NCI-H1105 (cell line): ENCODE measurements at places on chromosomes 1 and 21.

GRCh38 chr21:42374864-42375499 is 8.6 kb upstream of the TFF1 start:
- DNase-seq, result no peak

- DNase-seq, result no peak
Measured at GRCh38 chr1:121566346-121566745, 381.6 kb downstream of the SRGAP2C start.

- no peak for DNase-seq
Measured at GRCh38 chr1:234987415-234988154, 141.1 kb downstream of the TOMM20 start.

DNA sequence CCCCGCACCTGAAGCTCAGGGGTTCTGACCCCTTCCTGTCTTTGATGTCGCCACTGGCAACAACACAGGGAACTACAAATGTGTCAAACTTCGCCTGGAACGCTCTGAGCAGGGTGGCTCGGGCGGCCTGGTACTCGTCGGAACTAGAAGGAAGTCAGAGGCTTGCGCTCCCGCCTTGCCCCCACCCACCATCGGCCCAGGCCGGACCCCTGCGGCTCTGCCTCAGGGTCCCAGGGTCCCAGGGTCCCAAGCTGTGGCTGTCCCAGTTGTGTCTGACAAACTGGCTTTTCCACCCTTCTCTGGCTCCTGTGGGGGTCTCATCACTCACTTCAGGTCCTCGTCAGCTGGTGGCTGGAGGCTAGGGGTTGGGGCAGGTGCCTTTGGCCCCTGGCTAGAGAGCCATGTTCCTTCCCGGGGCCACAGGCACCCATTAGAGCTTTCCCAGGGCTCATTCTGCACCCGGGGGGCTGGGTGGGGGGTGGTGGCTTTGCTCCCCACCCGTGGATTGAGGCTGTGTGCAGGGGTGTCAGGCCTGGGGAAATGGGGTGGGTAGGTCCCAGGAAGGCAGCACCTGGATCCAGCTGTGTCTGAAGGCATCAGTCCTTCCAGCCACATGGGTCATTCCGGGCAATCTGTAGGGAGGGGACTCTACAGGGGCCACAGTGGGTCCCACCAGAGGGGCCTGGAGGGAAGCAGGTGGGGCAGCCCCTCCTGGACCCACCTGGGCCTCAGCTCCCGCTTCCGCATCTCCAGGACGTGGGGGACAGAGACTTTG is 8.0 kb upstream of the TMEM52 start:
- DNase-seq, result no peak

DNA sequence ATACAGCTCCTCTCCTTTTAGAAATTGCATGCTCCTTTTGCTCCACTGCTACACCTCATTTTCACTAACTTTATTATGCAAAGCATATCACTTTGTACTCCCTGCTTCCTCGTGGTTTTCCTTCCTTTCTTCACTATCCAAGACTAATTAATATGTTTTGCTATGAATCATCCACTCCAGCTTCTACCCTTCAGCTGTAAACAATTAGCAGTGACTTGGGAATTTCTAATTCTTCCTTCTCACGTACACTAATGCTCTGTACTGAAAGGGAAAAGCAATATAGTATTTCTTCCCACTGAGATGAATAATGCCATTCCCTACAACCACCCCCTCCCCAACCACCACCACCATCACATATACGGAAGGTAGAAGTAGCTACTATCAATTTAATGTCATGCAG is 1917.0 kb downstream of the MRPL39 start:
- peak; percentile 31 for DNase-seq

DNA sequence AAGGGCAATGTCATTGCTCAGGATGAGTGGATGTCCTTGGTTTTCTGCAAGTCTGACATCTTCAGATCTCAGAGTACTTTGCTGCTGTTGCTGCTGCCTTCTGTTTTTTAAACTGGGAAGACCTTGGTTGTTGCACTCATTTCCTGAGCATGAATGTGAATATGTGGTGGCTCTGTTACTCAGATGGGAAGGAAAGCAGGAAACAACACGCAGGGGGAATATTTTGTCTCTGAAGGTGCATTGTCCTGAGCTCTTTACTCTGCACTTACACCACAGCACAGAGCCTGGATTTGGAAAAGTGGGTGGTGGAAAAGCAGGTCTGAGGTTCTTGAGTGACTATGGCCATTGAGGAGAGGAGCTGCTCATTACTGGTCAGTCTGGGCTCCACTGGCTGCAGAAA is 36.3 kb downstream of the PTGFRN start:
- no peak for DNase-seq

DNA sequence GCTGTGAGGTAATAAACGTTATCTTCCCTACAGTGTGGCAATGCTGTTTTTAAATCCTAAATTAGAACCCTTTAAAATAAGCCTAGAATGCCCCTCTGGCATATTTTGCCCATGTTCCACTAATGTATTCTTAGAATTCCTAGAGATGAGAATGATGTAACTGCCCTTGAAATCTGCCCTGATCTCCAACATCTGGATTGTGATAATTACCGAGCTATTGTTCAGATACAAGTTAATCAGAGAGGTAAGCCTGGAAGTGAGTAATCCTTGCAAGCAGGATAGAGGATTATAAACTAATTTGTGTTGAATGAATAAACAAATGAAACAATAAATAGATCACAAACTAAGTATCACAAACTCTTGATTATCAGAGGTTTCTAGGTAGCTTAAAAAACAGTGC is 107.8 kb upstream of the DMRTA2 start:
- no peak for DNase-seq

DNA sequence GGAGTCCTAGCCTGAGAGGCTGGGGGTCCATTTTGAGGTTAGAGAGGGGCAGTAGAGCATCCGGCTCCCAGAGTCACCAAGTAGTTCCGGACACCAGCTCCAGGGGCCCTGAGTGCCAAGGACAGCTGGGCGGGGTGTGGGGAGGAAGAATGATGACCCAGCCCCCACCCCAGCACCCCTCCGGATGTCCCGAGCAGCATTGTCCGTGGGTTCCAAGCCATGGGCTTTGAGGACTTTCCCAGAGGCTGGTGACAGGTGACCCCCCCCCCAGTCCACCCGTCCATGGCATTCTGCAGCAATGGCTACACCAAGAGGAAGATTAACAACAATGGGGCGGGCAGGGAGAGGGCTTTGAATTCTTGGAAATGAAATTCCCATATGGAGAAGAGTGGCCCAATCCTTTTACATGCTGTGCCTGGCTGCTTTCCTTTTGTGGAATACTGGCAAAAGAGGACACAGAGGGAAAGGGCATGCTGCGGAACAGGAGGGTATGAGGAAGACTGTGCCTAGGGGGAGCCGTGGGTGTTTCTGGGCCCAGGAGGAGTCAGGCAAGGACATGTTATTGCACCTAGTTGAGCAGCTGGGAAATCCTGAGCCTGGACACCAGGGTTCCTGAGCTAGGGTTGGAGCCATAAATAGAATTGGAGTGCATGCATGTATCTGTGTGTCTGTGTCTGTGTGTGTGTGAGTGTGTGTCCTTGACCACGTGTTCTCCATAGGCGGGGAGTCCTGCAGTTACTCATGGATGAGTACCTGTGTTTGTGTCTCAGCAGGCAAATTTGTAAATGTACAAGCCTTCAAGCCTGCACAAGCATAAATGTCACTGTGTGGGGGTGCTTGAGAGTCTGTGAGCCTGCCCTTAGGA is 956 bp downstream of the ATP1A2 start:
- no peak for DNase-seq

DNA sequence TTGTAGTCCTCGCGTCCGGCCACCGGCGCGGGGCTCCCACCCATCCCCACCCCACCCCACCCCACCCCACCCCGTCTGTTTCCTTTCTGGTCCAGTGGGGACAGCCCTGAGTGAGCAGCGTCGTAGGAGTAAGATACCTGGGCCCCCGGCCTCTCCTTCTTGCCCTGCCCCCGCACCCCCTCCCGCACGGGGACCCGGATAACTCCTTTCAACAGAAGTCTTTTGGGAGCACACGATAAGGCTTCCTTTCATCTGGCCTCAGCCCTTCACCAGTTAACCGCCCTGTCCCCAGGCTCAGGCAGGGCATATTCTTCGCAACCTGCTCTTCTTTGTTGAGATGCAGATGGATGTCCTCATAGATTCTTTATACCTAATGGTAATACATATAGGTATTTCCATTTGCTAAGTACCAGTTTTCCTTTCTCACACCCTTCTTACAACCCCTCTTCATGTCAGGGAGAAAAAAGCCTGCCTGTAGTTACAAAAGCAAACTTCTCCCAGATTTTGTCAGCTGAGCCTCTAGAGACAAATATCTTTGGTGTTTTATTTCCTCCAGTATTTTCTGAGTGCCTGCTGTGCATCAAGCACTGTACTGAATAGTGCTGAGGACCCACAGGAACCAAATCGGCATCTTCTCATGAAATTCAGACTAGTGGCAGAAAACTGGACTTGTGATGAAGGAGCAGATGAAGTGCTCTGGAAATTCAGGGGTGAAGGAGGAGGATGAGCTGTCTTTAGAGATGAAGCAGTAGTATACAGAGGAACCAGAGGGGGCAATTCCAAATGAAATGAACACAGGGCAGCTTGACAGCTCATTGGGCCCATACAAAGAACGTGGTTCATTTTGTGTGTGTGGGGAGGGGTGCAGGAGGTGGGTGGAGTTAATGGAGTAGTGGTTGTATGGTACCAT is 33.6 kb downstream of the SLC2A1 start:
- peak; percentile 19 for DNase-seq

GRCh38 chr1:186046437-186047211 is 312.4 kb downstream of the HMCN1 start:
- no peak for DNase-seq

GRCh38 chr1:42691157-42691498 is 8.9 kb downstream of the YBX1 start:
- no peak for DNase-seq
